ENCODE measurements at places on chromosomes 13 and 19. TPM values are rescaled to one million over a fixed set of nuclear protein-coding genes. Genes with fewer than 3 reads are reported as not detected.
A peak's percentile ranks its signal among the peaks of the same experiment; 100 is the strongest.

PPP2R1A gene
- 243 TPM for polyA plus RNA-seq

PARP4 gene
- 57.5 TPM for polyA plus RNA-seq

C1QTNF9B gene
- 0.63 TPM for polyA plus RNA-seq

DNA sequence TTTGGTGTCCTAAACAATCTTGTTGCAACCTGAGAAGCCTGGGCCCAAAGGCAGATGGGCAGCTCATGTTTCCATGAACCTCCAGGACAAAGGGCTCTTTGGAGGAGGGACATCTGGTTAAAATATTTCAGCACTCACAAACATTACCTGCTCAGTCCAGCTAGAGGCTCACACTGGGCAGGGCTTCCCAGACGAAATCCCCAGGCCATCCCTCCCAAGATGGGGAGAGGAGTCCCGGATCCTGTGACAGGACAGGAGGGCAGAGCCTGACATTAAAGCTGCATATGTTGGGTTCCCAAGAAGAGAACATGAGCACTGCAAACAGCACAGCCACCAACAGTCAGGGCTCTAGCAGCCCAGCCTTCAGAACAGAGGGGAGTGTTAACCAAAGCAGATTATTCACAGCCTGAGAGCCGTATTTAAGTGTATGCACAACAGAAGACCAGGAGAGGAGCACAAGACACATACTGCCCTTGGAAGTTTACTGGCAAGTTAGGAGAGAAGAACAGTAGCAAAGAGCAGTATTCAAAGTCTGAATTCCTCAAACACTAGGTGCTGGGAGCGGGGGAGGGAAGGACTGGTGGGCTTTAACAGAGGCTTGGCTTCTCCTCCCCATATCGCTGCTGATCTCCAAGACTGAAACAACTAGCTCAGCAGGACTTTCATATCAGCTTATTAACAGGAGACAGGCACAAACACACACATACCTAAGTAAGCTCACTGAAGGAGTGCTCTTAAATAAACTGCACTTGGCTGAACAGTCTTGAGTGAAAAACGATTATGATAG is 12.3 kb downstream of the ATP7B start:
- DNase-seq, result no peak

TIMM29 gene
- polyA plus RNA-seq, result 7.5 TPM

DNA sequence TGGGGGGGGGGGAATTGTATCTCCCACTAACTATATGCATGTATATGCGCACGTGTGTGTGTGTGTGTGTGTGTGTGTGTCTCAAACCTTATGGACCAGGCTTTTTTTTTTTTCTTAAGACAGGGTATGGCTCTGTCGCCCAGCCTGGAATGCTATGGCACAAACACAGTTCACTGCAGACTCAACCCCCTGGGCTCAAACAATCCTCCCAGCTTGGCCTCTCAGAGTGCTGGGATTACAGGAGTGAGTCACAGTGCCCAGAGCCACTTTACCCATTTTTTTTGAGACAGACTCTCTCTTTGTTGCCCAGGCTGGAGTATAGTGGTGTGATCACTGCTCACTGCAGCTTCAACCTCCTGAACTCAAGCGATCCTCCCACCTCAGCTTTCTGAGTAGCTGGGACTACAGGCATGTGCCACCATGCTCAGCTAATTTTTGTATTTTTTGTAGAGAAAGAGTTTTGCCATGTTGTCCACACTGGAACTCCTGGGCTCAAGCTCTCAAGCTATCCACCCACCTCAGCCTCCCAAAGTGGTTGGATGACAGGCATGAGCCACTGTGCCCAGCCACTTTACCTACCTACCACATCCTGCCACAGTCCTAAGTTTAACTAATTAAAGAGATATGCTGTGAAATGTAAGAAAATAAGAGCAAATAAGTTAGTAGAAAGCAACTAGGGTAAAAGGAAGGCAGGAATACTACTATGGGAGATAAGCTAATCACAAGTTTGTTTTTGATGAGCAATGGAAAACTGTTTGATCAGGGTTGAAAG is 2.4 kb downstream of the ZMYM5 start:
- DNase-seq, result no peak

GRCh38 chr13:96651598-96651997 is 342.7 kb downstream of the OXGR1 start:
- no peak for DNase-seq

ZNF8 gene
- 3.5 TPM for polyA plus RNA-seq

DNA sequence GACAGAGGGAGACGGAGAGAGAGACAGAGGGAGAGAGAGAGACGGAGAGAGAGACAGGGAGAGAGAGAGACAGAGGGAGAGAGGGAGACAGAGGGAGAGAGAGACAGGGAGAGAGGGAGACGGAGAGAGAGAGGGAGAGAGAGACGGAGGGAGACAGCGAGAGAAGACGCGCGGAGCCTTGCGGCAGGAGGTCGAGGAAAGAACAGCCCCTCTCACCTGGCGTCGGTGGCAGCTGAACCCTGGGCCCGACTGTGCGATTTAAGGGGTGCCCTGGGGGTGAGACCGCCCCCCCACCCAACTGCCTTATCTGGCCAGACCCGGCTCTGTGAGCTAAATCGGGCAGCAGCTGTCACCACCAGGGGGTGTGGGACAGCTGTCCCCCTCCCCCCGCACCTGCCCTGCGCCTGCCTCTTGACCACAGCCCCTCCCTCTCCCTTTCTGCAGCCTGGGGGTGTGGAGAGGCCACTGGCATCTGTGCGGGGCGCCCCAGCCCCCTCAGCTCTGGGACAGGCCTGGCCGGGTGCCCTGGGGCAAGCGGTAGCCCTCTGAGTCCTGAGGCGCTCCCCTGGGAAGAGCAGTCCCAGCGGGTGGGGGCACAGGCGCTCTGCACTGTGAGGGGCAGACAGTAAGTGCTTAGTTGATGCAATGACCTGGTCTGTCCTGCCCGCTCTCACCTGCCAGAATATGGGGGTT is 10.8 kb downstream of the JOSD2 start:
- no peak for DNase-seq

- DNase-seq, result no peak
These were observed 3.5 kb downstream of the PTGER1 start for GRCh38 chr19:14471436-14472187.

THAP8 gene
- polyA plus RNA-seq, result 3.9 TPM

DNA sequence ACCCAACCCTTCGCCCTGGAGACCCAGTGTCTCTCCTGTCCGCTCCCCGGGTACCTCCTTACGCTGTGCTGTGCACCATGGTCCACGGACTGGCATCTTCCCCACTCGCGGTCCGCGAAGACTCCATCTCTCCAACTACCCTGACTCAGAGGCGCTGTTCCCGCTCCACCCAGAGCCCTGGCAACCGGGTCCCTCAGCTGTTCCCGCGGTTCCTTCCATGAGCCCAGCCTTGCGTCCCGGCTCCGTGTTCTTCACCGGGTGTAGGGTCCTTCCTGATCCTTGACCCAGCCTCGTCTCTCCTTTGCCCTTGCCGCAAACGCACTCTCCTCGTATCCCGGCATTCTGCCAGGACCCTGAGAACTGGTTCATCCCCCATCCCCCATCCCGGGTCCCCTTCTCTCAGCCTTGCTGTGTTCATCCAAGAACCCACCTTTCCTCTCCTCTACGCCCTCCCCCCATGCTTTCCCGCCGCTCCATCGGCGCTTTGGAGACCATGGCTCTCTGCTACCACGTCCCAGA is 664 bp downstream of the ICAM5 start:
- no peak for DNase-seq

ZNF729 gene
- not detected for polyA plus RNA-seq

GRCh38 chr13:50691681-50692263 is 151.7 kb downstream of the DLEU7 start:
- no peak for DNase-seq

IFNL1 gene
- not detected for polyA plus RNA-seq

DNA sequence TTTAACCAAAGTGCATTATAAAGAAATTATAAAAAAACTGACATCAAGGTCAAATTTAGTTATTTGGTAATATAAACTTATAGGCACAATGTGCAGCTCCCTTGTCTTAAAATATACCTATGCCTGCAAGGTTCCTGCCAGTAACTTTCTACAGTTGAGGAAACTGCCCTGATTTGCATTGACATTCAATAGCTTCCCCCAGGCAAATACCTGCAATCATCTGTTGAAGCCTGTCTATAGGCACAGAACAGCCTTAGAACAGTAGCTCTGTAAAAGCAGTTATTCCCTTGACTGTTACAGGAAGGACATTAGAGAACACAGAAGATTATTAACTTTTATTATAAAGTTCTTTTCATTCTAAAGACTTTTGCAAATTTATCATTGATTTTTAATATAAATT is 1239.5 kb downstream of the PCDH9 start:
- DNase-seq, result no peak

SELENOV gene
- polyA plus RNA-seq, result not detected

- no peak for DNase-seq
These were observed 2.7 kb upstream of the ZIC2 start for GRCh38 chr13:99978799-99979452.

FXYD3 gene
- not detected for polyA plus RNA-seq

- DNase-seq, result no peak
These were observed 9.7 kb upstream of the FUT2 start for GRCh38 chr19:48686088-48686487.

DNA sequence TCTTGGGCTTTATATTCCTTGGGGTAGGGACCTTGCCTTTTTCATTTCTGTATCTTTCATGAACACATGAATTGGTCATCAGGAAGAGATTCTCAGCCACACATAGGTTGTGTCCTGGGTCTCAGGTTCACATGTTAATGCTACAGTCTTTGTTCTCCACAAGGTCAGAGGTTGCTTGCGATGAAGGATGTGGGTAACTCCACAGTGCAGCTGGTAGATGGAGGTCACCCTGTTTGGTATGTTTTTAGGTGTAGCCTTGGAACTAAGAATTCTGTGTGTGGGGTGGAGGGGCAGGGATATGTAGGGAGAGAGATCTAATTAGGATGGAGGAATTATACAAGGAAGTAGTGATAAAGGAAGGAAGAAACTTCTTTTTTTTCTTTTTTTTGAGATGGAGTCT is 23.2 kb downstream of the CEACAM1 start:
- DNase-seq, result no peak

DNA sequence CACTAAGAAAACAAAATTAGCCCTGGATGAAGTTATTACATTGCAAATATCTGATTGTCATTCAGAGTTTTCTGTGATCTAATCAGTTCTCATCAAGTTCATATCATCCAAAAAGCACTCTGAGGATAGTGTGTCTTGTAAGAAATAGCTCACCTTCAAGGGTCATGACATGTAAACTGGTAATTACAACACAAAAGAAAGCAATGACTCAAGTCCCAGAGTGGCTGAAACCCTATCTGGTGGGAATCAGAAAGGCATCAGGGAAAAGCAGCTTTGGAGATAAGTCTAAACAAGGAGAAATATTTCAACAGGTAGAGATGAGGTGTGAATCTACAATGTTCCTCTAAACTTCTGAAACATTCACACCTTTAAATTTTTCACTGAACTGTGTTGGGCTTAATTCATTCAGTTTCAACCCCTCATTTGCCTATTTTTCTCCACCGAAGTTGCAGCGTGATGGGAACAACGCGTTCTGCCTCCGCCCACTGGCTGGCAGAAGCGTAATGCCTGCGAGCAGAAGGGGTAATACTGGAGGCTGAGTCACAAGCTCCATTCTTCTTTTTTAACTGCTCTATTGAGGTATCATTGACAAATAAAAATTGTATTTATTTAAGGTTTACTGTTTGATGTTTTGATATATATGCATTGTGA is 155.2 kb upstream of the IPO5 start:
- DNase-seq, result no peak

LIM2 gene
- polyA plus RNA-seq, result not detected

GRCh38 chr19:4139614-4140236 is 13.7 kb upstream of the CREB3L3 start:
- no peak for DNase-seq

GRCh38 chr19:41620171-41620570 is 6.7 kb downstream of the CEACAM4 start:
- DNase-seq, result no peak

ZNF844 gene
- 6.9 TPM for polyA plus RNA-seq

- DNase-seq, result no peak
These were observed 1116.1 kb downstream of the PCDH9 start for GRCh38 chr13:66113882-66114526.

DNA sequence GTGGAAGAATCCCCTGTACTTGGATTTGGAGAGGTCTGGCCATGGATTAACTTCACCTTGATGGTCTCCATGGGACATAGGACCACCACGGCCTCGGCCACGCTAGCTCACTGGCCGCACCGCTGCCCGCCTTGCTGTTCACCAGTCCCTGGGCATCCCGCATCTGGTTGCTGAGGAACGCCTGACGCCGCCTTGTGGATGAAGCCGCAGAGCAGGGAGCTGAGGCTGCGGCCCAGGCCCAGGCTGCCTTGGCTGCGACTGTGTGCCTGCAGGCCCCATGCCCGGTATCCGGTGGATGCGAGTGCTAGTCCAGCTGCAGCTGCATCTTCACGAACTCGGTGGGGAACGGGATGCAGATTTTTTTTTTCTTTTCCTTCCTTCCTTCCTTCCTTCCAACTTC is 1407.1 kb downstream of the UQCRFS1 start:
- DNase-seq, result no peak

GRCh38 chr13:27772651-27773425 is 19.4 kb upstream of the GSX1 start:
- no peak for DNase-seq

TNFSF9 gene
- polyA plus RNA-seq, result 0.16 TPM

GRCh38 chr13:46100191-46100815 is 4.5 kb downstream of the CPB2 start:
- no peak for DNase-seq

- DNase-seq, result peak; percentile 46
These were observed 86.7 kb downstream of the ZAR1L start for GRCh38 chr13:32228330-32229041.

DNA sequence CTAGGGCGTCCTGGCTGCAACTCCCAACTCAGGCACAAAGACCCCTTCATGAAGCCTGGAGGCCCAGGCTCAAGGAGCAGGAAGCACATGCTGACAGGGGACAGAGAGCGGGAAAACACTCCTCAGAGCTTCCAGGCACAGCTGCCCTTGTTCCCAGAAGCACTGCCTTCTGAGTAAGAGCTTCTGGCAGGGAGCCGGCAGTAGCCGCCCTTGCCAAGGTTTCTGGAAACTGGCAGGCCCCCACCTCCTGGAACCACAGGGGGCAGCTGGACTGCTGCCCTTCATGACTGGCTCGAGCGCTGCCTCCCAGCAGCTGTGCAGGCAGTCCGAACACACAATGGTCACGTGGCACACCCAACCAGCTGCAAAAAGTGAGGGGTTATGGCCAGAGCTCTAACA is 33.6 kb upstream of the EPHX3 start:
- DNase-seq, result peak; percentile 96

All from AG04450 (cell line).